ENCODE measurements at places on chromosomes 6 and 20.

- DNase-seq = no peak
Observed at GRCh38 chr6:51814418-51814817, 273.0 kb downstream of the PKHD1 start.

DNA sequence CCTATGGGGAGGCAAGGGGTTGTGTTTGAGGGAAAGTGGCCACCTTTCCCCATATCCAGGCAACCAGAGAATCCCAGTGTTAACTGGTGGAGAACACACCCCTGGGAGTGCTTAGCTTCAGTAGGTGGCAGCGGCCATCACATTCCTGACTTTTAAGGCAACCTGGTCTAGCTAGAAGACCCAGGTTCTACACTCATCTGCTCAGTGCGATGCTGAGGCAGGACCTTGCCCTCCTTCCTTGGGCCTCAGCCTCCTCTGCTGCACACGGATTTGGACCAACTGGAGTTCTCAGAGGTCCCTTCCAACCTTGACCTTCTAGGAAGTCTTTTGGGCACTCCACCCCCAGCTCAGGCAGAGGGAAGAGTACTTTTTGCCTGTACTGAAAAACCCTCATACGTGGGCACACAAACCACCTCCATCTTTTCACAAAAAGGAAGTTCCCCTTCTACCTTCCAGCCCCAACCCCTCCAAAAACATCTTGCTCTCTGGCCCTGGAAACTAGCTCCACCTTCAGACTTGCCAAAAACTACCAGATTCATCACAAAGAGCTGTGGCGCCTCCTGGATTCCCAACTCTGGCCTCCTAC, 2.9 kb downstream of the CCND3 start:
- no peak for DNase-seq

- DNase-seq = no peak
Observed at GRCh38 chr20:43385914-43386313, 71.8 kb upstream of the SRSF6 start.

DNA sequence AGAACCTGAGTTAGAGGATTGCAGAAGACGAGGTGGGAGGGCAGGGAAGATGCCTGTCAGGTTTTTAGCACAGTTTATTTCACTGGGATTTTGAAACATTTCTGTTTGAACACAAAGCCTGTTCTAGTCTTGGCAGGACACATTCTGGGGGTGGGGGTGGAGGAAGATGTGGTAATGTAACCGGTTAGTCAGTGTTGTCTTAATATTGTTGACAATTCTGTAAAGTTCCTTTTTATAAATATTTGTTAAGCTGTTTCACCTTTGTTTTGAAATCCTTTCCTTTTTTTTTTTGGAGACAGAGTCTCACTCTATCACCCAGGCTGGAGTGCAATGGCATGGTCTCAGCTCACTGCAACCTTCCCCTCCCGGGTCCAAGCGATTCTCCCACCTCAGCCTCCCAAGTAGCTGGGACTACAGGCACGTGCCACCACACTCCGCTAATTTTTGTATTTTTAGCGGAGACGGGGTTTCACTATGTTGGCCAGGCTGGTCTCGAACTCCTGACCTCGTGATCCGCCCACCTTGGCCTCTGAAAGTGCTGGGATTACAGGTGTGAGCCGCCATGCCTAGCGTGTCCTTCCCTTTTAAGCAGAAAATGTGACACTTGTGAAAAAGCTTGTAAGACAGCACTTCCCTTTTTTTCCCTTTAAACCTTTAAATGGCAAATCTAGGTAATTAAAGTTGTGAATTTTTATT, 20.2 kb downstream of the SLC9A8 start:
- DNase-seq = peak; percentile 70

- DNase-seq = no peak
Observed at GRCh38 chr20:25217161-25218108, 21.9 kb downstream of the ENTPD6 start.

- DNase-seq = no peak
Observed at GRCh38 chr20:16212790-16213189, 360.5 kb downstream of the KIF16B start.

DNA sequence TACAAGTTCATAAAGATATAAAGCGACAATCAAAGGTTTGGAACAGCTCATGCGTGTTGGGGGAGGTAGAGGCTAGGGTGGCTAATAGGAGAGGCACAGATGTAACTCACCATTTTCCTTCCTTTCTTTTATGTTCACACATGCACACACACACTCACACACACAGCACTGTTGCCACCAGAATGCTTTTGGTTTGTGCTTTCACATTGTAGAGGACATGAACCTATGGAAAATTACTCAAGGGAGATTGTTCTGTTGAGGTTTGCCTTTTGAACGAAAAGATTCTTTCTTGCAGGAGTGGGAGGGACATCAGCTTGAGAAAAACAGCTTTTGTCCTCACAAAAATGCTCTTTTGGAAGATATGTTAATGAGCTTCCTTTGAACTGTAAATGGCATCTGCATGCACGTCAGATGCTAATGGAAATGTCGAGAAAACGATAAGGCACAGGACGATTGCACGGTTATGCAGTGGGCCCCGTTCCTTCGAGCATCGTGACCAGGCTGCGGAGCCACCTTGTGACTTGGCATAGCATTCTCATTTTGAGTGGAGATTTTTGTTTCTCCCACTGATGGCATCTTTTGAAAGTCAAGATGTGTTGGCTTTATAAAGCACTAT, 724.1 kb downstream of the KIF16B start:
- DNase-seq = no peak

DNA sequence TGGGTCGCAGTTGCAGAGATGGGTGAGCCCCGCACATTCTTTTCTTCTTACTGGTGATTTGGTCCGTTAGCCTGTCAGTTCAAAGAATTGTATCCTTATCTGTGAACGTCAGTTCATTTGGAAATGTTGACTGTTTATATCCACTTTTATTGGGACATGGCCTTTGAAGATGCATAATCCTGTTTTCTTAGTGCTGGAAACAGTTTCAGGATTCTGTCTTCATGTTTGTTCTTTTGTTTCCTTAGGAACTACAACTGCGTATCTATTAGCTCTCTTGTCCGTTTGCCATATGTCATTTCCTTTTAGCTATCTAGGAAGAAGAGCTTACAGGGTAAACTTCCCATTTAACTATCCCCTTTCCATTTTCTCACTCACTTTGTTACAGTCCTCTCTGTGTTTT, 35.0 kb upstream of the TULP1 start:
- DNase-seq = no peak

DNA sequence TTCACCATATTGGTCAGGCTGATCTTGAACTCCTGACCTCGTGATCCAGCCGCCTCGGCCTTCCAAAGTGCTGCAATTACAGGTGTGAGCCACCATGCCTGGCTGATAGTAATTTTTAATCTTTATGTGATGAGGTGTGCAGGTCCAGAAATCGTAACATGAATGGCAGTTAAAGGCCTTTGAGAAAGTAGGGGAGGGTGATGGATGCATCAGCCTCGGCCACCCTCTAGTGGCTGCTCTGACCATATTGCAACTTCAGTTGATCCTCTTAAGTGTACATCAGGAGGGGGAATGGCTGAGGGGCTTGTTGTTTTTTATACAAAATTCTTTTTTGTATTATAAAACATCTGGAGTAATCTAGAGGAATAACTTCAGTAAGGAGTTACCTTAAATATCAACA, 193.0 kb downstream of the ZFAND3 start:
- DNase-seq = peak; percentile 36
